ENCODE measurements at places on chromosomes 7 and 10.

DNA sequence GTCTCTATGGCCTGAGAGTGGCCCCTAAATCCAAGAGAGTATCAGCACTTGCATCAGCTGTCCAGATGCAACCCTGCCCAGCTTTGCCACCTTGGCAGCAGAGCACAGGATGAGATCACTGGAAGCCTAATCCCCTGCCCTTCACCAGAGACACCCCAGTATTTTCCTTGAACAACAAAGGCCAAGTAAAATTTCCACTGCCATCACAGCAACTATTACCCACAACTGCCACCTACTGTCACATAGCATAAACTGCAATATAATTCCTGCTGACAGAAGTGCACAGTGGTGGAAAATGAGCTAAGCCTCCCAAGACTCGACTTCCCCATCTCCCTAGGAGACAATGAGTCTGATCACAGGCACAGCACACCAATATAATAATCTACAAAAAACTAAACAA, 462.8 kb upstream of the ZWINT start:
- no peak for DNase-seq

GRCh38 chr7:107661081-107661864, 645 bp downstream of the SLC26A4 start:
- peak; percentile 41 for DNase-seq

- DNase-seq: no peak
Observed at GRCh38 chr7:93992421-93993110, 11.6 kb downstream of the BET1 start.

DNA sequence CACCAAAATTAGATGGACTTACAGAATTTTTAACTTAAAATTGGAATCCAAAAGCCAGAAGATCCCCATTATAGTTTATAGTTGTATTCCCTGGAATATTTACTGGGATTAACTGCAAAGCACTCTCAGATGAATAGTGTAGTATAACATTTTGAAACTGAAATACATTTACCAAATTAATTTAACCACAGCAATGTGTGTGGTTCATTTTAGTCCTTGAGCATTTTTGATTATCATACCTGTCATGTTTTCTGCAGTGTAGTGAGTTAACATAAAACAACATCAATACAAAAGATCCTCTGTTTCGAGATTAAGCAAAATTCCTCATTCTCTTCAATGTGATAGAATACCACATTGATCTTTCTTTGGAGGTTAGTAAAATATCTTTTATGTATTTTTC, 3.7 kb downstream of the VIM start:
- no peak for DNase-seq
